ENCODE measurements at places on chromosomes 16 and 17. TPM values are rescaled to one million over a fixed set of nuclear protein-coding genes. Genes with fewer than 3 reads are reported as not detected.

DNA sequence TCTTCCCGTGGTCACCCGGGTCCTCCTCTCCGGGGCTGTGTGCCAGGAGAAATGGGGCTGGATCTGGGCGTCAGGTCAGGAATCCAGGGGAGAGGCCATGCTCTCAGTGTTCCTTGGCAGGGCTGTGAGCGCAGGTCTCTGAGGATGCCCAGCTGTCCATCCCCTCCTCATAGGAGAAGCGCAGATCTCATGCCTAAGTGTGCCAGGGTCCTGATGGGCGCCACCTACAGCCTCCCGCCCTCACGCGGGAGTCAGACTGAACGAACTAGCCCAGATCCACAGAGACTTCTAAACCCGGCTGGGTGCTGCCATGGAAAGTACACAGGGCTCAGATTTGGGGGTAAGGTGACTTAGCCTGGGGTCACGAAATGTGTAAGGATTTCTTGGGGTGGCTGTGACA, 24.3 kb downstream of the MGRN1 start:
- H3K4me1 ChIP-seq: peaks cover 35% of the 10 kb centered on the region
- no peak overlapping the region for H3K4me3 ChIP-seq
- DNase-seq: no peak

DNA sequence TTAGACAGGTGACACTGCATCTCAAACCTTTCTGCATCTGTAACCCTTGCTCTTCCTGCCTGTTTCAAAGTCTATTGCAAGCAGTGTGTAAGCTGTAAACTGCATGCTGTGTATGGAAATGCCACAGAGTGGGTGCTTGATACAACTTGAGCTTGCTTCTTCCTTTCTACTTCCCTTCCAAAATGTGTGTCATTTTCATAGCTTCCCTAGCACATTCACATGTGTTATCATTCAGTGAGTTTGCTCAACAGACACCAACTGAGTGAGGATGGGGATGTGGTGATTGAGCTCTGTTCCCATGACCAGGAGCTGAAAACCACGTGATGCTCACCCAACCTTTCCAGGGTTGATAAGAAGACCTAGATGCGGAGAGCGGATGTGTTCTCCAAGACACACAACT, 111.1 kb downstream of the VAT1L start:
- H3K36me3 ChIP-seq: no peaks in the 10 kb centered on the region
- H3K4me3 ChIP-seq: no peak overlapping the region
- DNase-seq: no peak
- H3K27me3 ChIP-seq: peaks cover 9% of the 10 kb centered on the region

- H3K27ac ChIP-seq: no peak overlapping the region
- H3K4me1 ChIP-seq: no peaks in the 10 kb centered on the region
- no peak for DNase-seq
- H3K36me3 ChIP-seq: no peaks in the 10 kb centered on the region
These were observed 25.3 kb downstream of the SPNS2 start for GRCh38 chr17:4523946-4524345.

ZNF624 gene
- 3.3 TPM for polyA plus RNA-seq

DNA sequence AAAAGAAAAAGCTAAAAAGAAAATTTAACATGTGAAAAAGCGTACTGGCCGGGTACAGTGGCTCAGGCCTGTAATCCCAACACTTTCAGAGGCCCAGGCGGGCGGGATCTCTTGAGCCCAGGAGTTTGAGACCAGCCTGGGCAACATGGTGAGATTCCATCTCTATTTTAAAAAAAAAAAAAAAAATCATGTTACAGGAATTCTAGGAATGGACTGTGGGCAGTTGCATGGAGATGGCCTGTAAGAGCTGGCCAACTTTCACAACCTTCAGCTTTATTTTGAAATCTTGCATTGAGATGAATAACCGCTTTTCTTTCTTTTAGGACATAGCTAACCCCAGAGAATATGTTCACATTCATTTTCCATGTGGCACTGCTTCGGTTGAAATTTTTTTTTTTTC, 8.2 kb upstream of the CIAO3 start:
- no peak overlapping the region for H3K27ac ChIP-seq
- no peak overlapping the region for H3K4me3 ChIP-seq
- no peaks in the 10 kb centered on the region for H3K4me1 ChIP-seq
- DNase-seq: no peak
- no peaks in the 10 kb centered on the region for H3K36me3 ChIP-seq

- no peaks in the 10 kb centered on the region for H3K4me1 ChIP-seq
- H3K4me3 ChIP-seq: no peak overlapping the region
- no peak for DNase-seq
- no peak overlapping the region for H3K27ac ChIP-seq
- no peaks in the 10 kb centered on the region for H3K36me3 ChIP-seq
These were observed 179.2 kb downstream of the MAP2K6 start for GRCh38 chr17:69593716-69594115.

DNA sequence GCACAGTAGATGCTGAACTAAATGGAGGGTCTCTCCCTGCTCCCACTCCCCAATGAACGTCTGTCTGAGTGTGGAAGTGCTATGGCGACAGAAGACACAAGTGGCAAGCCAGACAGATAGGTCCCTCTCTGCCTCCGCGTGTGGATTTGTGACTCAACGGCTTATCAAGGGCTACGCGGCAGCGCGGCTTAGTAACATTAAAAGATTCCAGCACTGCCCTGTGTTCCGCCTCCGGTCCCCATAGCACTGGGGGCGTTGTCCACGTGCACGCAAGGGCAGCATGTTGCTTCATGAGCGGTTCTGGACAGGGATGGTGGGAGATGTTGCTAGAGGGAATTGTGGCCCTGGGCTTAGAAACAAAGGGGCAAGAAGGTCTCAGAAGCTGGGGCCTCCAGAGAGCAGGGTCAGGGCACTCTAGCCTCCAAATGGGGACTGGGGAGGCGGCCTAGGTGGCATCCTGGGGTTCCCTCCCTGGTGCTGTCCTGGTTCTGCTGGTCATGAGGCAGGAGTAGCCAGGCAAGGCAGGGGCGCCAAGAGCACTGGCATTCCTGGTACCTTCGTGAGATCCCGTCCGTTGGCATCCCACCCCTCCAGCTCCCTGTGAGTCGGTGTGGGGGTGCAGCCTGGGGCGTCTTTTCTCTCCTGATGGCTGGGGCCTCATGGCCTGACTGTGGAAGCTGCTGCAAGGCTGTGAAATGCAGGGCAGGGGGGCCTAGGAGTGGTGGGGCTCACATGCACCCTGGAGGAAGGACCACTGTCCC, 9.1 kb downstream of the CRHR1 start:
- H3K4me3 ChIP-seq: no peak overlapping the region
- DNase-seq: no peak
- H3K36me3 ChIP-seq: no peaks in the 10 kb centered on the region
- H3K4me1 ChIP-seq: no peaks in the 10 kb centered on the region

SCIMP gene
- 0.11 TPM for polyA plus RNA-seq

- H3K36me3 ChIP-seq: no peaks in the 10 kb centered on the region
- H3K27me3 ChIP-seq: no peaks in the 10 kb centered on the region
- no peaks in the 10 kb centered on the region for H3K4me1 ChIP-seq
- H3K27ac ChIP-seq: no peak overlapping the region
These were observed 32.6 kb upstream of the KSR1 start for GRCh38 chr17:27423651-27424050.

DNA sequence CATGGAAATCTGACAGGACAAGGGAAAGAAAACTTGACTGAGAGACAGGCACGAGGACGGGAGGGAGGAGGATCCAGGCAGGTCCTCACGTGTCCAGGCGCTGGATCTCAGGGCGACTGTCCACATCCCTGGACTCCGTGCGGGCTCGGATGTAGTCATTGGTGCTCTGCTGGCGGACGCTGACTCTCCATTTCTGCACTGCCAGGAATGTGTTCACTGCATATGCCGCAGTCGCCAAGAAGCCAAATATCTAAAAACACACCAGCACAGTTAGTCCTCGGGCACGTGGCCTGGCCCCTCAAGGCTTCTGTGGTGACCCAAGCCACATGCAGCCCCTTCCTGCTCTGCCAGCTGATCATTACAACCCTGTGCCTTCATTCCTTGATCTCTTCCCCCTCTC, 17.5 kb downstream of the CMTM3 start:
- no peaks in the 10 kb centered on the region for H3K4me1 ChIP-seq
- no peaks in the 10 kb centered on the region for H3K36me3 ChIP-seq
- no peak overlapping the region for H3K27ac ChIP-seq
- no peak overlapping the region for H3K4me3 ChIP-seq

DNA sequence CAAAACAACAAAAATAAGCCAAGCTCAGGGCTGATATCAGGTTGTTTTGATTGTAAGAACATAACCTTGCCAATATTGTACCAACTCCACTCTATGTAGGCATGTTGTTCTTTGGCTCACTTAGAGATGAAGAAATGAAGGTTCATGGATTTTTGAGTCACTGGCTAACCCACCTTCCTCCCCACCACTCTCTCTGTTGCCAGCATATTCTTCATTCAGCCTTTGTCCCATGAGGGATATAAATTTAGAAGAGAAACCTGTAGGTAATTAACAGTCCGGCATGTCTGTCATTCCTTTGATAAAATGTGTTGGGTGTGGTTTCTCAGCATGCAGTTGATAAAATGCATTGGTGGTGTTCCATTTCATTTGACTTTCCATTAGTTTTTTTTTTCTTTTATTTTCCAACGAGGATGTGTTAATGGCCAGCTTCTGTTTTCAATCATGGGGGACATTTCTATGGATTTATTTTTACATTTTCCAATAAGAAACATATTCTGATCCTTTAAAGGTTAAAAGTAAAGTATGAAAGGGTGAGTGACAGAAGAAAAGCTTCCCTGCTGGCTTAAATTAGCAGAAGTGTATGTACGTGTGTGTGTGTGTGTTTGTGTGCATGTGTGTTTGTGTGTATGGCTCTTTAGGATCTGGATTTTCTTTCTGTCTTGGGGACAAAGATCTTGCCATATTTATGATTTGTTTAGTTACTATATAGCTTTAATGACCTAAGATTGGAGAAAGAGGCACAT, 166.2 kb upstream of the KCNJ16 start:
- DNase-seq: no peak
- H3K27ac ChIP-seq: no peak overlapping the region
- no peak overlapping the region for H3K4me3 ChIP-seq
- H3K36me3 ChIP-seq: peaks cover 3% of the 10 kb centered on the region
- no peaks in the 10 kb centered on the region for H3K27me3 ChIP-seq

PNPO gene
- polyA plus RNA-seq: 31.8 TPM

DNA sequence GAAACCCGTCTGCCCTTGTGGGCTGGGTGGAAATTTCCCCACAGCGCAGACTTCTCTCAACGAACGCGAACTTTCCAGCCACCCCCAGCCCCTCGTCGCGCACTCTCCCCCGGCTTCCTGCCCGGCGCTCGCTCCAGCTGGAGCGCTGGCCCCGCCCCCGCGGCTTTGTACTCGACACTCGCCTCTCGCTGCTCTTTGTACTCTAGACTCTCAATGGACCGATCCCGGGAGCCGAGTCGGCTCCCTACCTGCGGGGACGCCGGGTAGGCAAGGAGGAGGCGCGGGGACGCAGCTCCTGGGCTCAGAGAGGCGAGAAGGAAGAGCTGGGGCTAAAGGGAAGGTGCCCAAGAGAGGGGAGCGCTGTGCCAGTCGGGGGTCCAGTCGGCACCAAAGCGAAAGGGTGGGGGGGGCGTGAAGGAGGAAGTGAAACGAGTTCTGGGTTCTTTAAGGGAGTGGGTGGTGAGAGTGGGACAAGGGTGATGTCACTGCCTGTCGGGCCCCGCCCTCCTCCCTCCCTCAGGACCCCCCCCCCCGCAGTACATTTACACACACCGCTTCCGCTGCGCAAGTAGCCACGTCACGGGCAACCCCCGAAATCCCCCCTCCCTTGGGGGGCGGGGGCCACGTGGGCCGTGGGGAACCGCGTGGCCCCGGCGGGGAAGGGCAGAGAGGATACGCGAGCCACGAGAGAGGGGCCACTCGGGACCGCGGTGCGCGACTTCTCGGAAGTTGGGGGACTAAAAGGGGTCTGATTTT, 9.7 kb downstream of the KDM6B start:
- peak overlapping the region; percentile 94 for H3K27ac ChIP-seq
- peak; percentile 92 for DNase-seq
- H3K4me1 ChIP-seq: peaks cover 45% of the 10 kb centered on the region
- peaks cover 6% of the 10 kb centered on the region for H3K27me3 ChIP-seq
- no peaks in the 10 kb centered on the region for H3K36me3 ChIP-seq

GRCh38 chr16:85360323-85361277, 248.3 kb upstream of the CIBAR2 start:
- H3K27ac ChIP-seq: no peak overlapping the region
- DNase-seq: no peak
- H3K27me3 ChIP-seq: peaks cover 11% of the 10 kb centered on the region
- H3K36me3 ChIP-seq: no peaks in the 10 kb centered on the region
